GM10248 (cell line): ENCODE measurements at places on chromosomes 12 and 14.

- DNase-seq: peak; percentile 55
These were observed 2.3 kb upstream of the CEBPE start for GRCh38 chr14:23121361-23121771.

DNA sequence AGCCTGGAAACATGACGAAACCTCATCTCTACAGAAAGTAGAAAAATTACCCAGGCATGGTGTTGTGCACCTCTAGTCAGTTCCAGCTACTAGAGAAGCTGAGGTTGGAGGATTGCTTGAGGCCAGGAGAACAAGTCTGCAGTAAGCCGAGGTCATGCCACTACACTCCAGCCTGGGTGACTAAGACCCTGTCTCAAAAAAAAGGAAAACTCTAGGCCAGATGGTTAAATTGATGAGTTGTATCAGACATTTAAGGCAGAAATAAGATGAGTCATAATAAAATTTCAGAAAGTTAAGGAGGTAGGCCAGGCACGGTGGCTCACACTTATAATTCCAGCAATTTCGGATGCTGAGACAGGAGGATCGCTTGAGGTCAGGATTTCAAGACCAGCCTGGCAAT, 10.7 kb downstream of the EIF2S1 start:
- DNase-seq: no peak

DNA sequence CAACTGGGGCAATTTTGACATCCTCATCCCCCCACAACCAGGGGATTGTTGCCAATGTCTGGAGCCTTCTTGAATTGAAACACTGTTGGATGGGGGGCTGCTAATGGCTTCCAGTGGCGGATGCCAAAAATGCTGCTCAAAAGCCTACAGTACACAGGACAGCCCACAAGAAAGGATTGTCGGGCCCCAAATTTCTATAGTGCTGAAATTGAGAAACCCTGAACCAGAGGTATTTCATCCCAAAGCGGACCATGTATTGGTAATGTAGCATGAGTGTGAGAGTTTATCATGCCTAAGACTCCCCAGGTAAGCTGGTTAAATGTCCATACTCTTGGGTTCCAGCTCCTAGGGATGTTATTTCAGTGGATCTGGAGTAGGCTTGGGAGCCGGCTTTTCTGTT, 544.0 kb downstream of the BCL11B start:
- no peak for DNase-seq

GRCh38 chr12:65432651-65433050, 154.2 kb downstream of the MSRB3 start:
- no peak for DNase-seq

GRCh38 chr12:115337693-115338543, 653.9 kb upstream of the TBX3 start:
- no peak for DNase-seq

- DNase-seq: no peak
These were observed 40.1 kb downstream of the ZNF664 start for GRCh38 chr12:124013073-124013472.

- DNase-seq: no peak
These were observed 18.9 kb downstream of the PTPRB start for GRCh38 chr12:70618371-70618770.

DNA sequence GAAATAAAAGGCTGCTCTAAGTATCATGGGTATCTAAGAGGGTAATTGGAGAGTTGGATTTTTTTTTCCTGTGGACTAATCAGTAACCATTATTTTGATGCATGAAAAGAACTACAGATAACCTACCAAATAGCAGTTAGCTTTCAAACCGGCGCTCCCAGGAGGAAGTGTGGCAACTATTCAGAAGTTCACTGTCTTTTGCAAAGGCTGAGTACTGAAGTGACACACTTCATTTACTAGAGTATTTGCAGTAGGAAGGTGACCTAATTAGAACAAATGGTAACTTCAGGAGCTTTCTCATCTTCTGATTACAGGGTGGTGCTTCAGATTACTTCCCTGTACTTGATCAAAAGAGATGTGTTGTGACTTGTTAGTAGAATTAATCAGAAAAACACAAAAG, 87.7 kb downstream of the PELI2 start:
- no peak for DNase-seq
